ENCODE measurements at places on chromosomes 7 and 10.
A peak's percentile ranks its signal among the peaks of the same experiment; 100 is the strongest.

- no peak for DNase-seq
Observed at GRCh38 chr10:15485684-15486316, 114.7 kb upstream of the FAM171A1 start.

- no peak for DNase-seq
Observed at GRCh38 chr10:25441270-25441669, 266.5 kb downstream of the GPR158 start.

DNA sequence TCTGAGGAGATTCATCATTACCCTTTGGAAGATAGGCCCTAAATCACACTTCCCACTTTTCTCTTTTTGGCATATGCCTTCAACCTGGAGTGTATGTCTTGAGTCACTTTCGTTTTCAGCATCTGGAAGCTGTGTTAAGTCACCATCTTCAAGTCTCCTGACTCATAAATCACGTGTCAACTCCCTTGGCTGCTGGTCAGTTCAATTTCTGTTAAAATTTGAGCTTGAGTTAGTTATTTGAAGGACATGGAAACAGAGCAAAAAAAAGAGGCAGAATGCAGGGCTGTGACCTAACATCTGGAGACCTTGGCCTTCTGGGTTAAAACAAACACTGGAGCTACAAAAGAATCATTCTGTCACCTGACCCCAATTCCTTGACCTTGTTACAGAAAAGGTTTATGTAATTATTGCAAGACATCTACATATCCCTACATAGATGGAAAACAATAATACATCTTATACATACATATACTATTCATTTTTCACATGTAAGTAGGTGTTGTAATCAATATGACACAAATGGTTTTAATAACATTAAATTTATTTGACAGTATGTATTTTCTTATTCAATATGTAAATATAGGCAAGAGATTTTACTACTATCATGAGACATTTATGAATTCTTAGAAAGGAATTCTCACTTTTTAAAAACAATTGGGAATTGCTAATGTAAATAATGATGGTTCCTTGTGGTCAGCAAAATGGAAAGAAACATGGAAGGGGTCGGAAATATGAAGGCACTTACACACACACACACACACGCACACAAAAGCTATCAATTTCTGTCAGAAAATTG is 169.7 kb upstream of the PHYHIPL start:
- no peak for DNase-seq

DNA sequence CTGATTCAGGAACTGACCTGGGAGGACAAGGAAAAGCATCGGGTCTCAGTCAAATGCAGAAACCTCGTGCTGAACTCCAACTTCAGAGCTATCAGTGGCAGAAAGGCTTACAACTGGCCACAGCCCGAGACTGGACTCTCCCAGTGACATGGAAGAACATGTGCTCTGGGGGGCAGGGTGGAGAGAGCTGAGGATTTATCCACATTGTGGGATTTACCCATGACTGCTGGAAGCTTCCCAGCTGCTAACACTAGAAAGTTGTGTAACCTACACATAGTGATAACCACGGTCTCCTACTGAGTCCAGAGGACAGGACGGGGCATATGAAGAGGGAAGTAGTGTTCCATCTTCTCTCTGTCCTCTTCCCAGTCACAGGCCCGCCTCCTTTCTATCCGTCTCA is 103.4 kb downstream of the ITIH5 start:
- no peak for DNase-seq

DNA sequence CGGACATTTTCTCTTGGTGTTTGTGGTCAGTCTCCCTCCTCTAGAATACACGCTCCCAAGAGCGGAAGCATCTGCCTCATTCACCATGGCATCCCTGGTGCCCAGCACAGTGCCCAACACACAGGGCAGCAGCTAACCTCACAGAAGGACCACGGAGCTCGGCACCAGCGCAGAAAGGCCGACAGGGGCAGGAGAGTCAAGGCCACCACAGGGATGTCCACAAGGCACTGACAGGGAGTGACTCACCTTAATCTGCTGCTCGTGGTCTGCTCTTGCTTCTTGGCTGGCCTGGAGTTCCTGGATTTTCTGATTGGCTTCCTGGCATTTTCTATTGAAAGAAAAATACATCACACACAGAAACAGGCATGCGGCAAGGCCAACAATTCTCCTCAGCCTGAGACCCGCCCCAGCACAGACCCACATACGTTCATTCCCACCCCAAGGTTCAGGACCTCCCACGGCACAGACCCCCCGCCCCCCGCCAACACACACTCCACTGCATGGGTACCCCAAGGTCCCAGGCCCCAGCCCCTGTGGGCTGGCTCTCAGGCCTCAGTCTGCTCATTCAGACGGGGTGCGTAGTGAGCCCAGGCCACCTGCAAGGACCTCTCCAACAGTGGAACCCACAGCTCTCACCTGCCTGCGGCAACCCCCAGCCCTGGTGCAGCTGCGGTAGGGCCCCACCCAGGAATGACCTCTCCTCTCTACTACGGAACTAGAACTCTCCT is 14.9 kb downstream of the MAD1L1 start:
- DNase-seq: no peak

GRCh38 chr7:31991846-31992245 is 78.4 kb downstream of the PDE1C start:
- DNase-seq: no peak

- no peak for DNase-seq
Observed at GRCh38 chr7:112937651-112938415, 147.6 kb upstream of the TMEM168 start.

- no peak for DNase-seq
Observed at GRCh38 chr10:131430716-131431412, 119.3 kb upstream of the TCERG1L start.

GRCh38 chr10:132394936-132395703 is 1.9 kb upstream of the PWWP2B start:
- DNase-seq: no peak

- DNase-seq: no peak
Observed at GRCh38 chr10:59829601-59830000, 76.3 kb upstream of the MRLN start.

- no peak for DNase-seq
Observed at GRCh38 chr7:141073641-141074161, at the start of gene TMEM178B. TMEM178B (plus strand) TSS chr7:141074064.

- DNase-seq: no peak
Observed at GRCh38 chr10:27359792-27360355, 119.3 kb upstream of the ACBD5 start.

GRCh38 chr10:124576526-124577420 is 115.2 kb downstream of the LHPP start:
- no peak for DNase-seq

DNA sequence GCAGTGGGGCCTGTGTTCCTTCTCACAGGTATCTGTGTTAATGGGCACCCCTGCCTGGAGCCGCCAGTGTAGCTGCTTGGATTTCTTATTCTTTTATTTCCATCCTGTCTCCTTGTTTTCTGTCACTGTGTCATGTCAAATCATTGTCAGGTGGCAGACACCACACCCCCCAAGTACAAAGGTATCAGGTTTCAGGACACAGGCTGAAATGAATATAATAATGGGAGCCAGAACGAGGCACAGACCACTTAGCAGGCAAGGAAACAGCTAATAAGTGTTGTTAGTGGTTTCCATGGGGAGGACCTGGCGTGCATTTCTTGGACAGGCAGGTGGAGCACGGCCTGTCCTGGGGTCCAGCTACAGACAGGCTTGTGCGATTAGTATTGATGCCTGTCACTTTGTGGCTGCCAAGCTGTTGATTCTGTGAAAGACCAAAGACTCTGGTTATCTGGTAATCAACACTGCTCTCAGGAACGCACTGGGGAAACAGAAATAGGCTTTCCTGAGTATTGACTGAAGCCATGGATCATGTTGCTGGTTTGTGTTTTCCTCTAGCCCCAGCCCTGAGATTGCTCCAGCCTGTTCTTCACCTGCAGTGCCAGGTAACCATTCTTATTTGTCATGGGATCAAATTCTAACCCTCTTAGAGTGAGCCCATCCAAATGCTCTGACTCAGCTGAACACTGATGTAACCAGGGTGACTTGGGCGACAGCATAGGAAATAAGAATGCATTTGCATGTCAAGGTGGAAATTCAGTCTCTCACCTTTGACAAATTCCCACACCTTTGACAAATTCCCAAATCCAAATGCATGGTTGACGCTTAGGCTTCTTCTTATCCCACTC is 1002.0 kb downstream of the LRMDA start:
- DNase-seq: peak; percentile 83

GRCh38 chr7:29647020-29647654 is 83.5 kb downstream of the PRR15 start:
- DNase-seq: no peak

DNA sequence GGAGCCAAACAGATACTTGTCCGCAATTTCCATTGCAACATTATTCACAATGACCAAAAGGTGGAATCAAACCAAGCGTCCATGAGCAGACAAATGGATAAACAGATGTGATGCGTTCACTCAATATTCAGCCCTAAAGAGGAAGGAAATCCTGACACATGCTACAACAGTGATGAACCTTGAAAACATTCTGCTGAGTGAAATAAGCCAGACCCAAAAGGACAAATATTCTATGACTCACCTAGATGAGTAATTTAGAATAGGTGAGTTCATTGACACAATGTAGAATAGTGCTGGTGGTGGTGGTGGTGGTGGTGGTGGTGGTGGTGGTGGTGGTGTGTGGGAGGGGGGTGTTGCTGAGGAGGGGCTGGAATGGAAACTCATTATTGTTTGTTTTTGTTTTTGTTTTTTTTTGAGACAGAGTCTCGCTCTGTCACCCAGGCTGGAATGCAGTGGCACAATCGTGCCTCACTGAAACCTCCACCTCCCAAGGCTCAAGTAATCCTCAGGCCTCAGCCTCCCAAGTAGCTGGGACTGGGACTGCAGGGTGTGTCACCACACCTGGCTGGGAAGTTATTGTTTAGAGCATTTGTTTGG is 28.6 kb downstream of the SMKR1 start:
- DNase-seq: no peak

GRCh38 chr7:44102846-44103565 is 1.1 kb upstream of the AEBP1 start:
- DNase-seq: no peak

DNA sequence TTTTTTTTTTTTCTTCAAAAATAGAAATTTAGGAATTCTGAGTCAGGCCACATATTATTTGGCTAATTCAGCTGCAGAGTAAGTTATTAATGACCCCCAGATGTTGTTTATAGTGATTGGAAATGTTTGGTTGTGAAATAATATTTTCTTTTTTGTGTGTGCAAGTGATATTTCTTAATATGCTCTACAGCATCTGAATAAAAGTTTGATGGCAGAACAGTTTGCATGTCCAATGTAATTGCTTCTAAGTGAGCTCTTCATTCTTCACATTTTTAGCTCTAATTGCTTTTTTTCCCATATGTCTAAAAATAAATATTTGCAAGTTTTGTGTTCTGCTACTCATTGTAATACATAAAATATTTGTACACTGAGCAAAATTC is 116.0 kb downstream of the ARID5B start:
- DNase-seq: no peak

DNA sequence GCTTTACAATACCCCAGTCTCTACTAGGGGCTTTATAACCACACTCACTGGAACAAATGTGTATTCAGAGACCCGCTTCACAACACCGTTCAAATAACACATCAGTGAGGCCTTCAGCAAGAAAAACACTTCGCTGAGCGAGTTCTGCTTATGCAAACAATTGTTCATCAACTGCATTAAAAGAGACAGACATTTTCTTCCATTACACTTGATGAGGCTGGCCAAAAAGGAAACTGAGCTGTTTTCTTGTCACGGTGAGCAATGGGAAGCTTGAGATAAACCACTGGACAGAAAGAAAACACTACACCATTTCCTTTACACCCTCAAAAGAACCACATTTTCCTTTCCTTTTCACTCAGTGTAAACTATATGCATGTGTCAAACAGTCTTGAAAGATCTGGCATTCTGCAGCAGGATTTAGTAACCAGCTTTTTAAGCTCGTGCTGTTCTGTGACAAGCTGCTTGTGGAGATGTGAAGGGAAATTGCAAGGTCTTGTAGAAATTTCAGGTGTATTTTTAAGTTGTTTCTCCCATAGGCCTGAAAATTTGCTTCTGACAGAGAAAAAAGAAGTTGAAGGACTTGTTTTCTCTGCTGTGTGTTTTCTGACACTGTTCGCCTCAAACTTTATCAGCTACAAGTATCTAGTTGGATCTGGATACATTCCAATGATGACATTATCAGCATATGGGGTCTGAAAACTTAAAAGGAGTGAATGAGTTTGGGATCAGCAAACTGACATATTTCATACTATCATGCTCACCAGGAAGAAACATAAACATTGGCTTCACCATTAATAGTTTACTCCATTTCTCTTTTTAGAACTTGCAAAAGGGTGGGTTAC is 693.1 kb downstream of the PARD3 start:
- DNase-seq: no peak

- DNase-seq: no peak
Observed at GRCh38 chr10:54368984-54369383, 432.0 kb downstream of the PCDH15 start.

DNA sequence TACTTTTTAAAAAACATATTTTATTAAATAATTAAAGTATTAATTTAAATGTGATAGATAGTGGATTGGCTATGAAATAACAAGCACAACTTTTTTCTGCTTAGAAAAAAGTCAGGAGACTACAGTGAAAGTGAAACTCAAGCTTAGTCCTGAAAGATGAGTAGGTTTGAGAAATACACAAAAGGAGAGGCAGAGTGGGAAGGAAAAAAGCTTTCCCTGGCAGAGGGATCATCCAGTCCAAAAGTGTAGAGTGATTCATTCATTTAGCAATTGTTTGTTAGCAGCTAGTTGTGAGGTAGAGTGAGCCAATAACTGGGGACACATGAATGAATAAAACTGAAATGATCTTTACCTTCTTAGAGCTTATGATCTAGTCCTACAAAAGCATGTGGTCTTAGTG is 93.5 kb downstream of the FOXP2 start:
- DNase-seq: no peak

- DNase-seq: no peak
Observed at GRCh38 chr7:145644426-145645134, 472.0 kb upstream of the CNTNAP2 start.

DNA sequence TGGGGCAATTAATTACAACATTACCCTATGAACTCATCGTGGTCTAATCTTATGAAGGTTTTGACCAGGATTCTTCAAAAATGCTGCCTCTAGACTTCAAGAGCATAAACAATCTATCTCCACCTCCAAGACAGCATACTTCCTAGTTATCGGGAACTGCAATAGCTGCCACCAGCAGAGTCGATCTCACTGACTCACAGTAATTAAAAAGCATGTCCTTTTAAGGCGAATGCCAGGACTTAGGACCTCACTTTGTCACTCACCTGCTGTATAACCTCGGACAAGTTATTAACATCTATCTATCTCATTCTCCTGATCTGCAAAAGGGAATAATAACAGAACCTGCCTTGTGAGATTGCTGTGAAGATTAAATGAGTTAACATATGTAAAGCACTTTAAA is 666.0 kb upstream of the COBL start:
- DNase-seq: no peak

- DNase-seq: no peak
Observed at GRCh38 chr10:44927352-44927751, 16.2 kb downstream of the TMEM72 start.
